Activated T-cell treated with anti-CD3 and anti-CD28 coated beads, Interleukin-2, amount 50 U/mL, for 24 hours (primary cell): ENCODE measurements at places on chromosomes 2 and 18.
A peak's percentile ranks its signal among the peaks of the same experiment; 100 is the strongest.

DNA sequence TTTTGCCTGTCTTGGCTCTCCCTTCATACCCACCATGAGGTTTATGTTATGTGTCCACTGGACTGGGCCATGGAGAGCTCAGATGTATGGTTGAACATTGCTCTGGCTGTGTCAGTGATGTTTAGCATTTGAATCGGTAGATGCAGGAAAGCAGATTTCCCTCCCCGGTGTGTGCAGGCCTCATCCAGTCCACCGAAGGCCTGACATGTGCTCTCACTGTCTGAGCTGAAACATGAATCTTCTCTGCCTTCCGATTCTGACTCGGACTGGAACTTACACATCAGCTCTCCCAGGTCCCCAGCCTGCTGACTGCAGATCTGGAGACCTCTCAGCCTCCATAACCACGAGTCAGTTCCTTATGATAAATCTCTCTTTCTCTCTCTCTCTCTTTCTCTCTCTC lies 72.4 kb upstream of the SLC66A3 start:
- no peak for DNase-seq

- no peak for DNase-seq
Measured at GRCh38 chr18:5508821-5509220, 35.0 kb downstream of the EPB41L3 start.

DNA sequence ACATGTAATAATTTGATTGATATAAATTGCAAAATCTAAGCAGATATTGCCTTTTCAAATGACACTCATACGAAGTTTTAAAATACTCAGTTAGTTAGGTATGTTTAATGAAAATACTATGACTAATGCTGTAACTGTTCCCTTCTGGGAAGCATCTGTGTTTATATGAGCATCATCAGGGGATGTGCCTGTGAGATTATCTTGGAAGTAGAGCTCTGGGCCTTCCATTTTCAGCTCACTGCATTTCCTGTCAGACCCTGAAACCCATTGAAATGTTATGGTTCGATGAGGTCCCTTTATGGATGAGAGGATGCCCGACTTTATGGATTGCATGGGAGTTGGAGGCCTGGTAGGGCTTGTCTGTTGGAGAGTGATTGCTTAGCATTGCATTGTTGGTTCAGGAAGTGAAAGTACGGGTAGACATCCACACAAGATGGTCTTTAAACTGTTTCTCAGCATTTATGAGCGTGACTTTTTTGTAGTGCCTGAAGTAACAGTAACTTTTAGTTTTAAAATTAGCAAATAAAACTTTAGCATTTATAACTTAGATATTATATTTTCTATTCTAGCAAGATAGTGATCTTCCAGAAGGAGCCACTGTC lies 28.7 kb downstream of the ELP2 start:
- no peak for DNase-seq

- no peak for DNase-seq
Measured at GRCh38 chr2:188382107-188382506, 90.4 kb downstream of the GULP1 start.

DNA sequence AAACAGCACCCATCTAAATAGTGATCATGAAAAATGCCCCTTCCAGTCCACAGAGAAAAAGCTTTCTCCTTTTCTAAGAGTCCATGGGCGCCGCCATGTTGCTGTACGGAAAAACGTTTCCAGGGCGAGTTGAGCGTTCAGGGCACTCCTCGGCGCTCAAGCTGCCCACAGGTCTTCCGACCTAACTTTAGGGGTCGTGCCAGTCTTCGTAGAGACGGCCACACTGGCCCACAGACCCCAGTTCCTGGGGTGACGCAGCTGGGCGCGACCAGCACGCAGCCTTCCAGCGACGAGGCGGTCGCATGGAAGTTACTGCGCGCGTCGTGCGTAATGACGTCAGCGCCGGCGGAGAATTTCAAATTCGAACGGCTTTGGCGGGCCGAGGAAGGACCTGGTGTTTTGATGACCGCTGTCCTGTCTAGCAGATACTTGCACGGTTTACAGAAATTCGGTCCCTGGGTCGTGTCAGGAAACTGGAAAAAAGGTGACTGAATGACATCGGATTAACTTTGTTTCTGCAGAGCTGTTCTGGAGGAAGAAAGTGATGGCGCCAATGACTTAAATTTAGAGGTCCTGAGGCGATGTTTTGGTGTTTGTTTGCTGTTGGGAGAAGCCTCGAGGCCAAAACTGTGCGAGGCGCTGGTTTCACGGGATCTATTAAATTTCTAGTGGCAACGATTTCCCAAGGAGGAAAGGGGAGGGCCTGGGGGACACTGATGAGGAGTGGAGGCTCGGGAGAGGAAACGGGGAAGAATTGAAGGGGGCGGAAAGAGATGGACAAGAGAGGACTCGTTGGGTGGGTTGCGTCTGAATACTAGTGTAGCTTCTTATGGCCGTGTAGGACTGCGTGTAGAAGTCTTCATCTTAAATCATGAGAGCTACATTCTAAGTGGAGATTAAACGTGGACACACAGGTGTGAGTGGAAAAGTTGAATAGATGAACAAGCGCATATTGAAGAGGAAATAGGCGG lies at the start of the genes METTL4 and NDC80:
Gene METTL4, minus strand, starts transcription at position 306 of the 971 bp plus-strand sequence. CDS start 4,289 bp downstream, outside the sequence.
Gene NDC80, plus strand, starts transcription at position 358 of the 971 bp plus-strand sequence. CDS start 1,429 bp downstream, outside the sequence.
- peak; percentile 91 for DNase-seq

DNA sequence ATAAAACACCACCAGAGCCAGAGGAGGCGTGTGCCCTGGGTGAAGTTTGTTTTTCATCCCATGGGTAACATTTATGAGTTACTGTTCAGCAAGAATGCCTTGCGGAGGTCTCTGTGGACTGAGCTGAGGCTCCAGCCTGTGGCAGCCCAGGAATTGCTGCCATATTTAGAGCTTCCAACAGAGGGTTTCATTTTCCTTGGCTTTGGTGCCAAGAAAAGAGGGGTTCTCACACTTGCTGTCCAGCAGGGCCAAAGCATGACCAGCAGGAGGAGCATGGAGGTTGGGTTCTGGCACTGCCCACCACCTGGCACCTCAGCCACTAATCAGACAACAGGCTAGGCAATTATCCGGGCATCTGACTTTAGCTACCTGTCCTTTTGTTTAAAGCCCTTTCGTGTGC lies 36.7 kb downstream of the EPAS1 start:
- no peak for DNase-seq

DNA sequence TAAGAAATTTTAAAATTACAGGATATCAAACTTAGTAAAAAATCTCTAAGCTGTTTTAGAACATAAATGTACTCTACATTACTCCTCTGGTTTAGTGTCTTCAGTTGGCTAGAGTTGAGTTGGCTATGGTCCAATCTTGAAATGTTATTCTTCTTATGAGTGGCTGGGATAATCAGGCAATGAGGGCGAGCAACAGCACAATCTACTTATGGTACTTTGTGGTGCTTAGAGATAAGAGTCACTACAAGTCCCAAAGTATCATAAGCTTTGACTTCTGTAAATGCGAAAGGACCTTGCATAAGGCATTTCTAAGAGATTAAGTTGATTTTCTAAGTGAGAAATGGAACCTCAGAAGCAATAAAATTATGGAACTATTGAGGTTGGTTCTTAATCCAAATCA lies 361.7 kb downstream of the GPD2 start:
- no peak for DNase-seq

- no peak for DNase-seq
Measured at GRCh38 chr2:162091325-162092007, 17.5 kb upstream of the DPP4 start.

DNA sequence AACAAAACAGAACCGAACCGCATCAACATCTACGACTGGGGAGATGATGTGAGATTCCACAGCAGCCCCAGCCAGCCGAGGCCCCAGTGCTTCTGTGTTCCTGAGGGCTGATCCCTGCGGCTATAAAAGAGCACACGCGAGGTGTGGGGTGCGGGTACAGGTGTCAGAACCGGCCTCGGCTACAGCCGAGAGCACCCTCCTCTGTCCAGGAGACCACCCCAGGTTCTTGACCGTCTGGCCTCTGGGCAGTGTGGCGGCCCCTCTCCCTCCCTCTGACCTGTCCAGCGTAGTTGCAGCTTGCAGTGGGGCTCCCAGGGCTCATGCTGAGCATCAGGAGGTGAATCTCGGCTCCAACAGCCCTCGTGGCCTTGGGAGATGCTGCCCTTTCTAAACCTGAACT lies 23.7 kb downstream of the RTP5 start:
- DNase-seq: no peak

- no peak for DNase-seq
Measured at GRCh38 chr2:102048465-102048864, 56.7 kb downstream of the IL1R2 start.

GRCh38 chr18:7000484-7001096 lies 117.0 kb downstream of the LAMA1 start:
- DNase-seq: no peak

- no peak for DNase-seq
Measured at GRCh38 chr2:235584638-235585007, 90.8 kb downstream of the AGAP1 start.

DNA sequence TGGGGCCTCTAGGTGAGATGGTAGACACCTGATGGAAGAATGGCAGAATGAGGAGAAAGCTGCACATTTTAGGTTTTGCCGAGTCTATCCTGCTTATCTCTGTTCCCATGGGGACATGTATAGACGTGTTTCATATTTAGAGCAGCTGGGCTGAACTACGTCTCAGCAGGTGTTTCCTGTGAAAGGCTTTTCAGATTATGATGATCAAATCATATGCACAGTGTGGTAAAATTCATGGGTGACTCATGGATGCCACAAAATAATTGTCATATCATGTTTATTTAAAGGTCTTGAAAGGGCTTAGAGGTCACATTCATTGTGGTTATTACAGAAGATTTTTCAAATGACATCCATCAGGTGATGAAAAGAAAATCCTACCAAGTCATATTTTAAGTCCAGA lies 90.5 kb downstream of the ICOS start:
- DNase-seq: no peak

DNA sequence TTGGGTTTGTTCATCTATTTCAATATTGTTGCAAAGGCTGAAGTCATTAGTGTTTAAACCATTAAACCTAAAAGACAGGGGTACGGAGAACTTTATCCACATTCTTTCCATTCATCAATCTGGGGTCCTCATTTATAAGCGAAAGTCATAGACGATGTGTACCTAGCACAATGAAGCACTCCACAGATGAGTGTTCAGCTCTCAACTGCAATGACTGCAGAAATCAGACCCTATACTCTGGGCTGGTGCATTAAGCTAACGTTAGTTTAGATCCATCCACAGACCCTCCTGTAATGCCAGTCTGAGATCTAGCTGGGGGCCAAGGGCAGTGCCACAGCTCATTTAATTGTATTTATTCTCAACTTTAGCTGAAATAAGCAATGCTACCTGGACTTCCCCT lies 155.2 kb downstream of the AFF3 start:
- DNase-seq: no peak
